ENCODE measurements at places on chromosomes 4 and X.

DNA sequence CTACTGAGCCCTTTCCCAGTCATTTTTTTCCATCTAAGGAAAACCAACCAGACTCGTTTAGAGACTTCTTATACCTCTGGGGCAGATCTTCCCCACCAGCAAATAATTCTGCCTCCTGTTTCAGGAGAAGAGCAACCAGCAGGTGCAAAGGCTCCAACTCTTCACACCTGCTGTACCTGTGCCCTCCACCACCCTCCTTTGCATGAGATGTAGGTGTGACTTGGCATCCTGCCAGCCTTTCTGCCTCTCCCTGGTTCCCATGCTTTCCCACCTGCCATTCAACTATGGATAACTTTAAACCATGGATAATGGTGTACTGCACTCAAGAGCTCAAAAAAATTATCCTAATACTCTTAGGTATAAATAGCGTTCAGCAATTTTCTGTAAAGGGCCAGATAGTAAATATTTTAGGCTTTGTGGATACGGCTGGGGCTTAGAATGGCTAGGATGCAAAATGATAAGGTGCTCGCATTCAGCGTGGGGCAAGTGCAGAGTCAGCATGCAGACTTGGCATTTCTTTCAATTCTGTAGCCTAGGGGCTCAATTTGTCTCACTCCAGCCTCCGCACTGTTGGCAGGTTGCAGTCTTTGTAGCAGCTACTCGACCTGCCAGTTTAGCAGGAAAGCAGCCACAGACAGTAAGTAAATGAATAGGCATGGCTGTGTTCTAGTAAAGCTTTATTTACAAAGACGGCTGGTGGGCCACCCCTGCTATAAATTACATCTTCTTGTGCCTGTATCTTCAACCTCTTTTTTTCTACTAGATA lies 79.8 kb downstream of the HCCS start:
- no peak for DNase-seq

GRCh38 chr4:10098780-10099160 lies 17.8 kb downstream of the WDR1 start:
- DNase-seq: no peak

DNA sequence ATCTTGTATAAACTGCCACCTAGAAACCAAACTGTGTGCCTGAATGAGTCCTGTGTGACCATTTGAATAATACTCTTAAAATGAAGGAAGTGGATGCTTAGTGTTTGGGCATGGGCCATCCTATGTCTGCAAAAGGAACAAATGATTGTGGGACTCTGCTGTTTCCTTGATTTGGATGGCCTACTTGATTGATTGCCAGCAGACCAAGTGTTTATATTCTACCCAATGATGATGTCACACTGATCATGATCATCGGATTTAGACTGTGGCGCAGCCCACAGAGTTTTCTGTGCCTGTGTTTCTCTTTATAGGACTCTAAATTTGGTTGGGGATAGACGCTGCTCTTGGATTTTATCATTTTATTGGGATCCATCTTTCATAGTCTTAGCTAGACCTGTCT lies 4.4 kb downstream of the SEPTIN11 start:
- no peak for DNase-seq

GRCh38 chr4:2783790-2784189 lies 9.1 kb upstream of the SH3BP2 start:
- DNase-seq: no peak

GRCh38 chr4:98739751-98740150 lies 81.3 kb upstream of the TSPAN5 start:
- no peak for DNase-seq

- no peak for DNase-seq
These were observed 107.9 kb downstream of the MMRN1 start for GRCh38 chr4:90002441-90003062.

DNA sequence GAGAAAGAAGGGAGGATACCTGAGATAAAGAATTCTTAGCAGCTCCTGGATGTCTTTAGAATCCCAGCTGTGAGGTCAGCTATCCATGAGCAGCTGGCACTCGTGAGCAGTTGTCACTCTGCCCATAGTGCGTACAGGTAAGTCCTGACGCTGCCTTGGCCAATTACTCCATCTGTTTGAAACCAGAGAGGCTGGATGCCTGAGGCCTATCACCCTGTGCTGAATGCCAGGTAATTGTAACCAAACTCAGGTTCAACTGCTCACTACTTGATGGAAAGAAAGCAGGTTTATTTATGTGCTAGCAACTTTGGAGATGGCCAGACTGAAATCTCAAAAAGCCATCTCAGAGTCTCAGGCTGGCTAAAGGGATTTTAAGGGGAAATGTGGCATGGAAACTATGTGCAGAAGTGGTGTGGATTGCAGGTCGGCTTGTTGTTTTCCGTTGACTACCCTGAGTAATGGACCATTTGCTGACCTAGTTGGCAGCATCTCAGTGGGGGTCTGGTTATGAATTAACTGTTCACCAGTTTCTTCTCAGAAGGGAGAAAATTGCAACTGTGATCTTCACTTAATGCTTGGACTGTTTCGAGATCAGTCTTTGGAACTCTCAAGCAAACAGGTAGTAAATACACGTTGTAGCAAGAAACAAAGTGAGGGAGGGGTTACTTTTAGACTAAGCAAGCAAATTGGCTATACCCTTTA lies 1614.0 kb upstream of the PCDH10 start:
- DNase-seq: no peak
